Pulmonary artery endothelial cell (primary cell): ENCODE measurements at places on chromosomes 5 and 9. TPM values are rescaled to one million over a fixed set of nuclear protein-coding genes. Genes with fewer than 3 reads are reported as not detected.

The CCDC152 gene
- total RNA-seq = 1.1 and 3.7 TPM in 2 replicates

GRCh38 chr5:135050244-135050767 lies 16.3 kb upstream of the PITX1 start:
- DNase-seq = no peak

The SNCB gene
- 0.07 TPM in 1 of 2 replicates, not detected in the other for total RNA-seq

GRCh38 chr5:130333089-130333488 lies 428.8 kb downstream of the CHSY3 start:
- DNase-seq = peak; percentile 40

GRCh38 chr5:89556215-89556913 lies 673.4 kb upstream of the MEF2C start:
- DNase-seq = peak; percentile 1
